ENCODE measurements at places on chromosomes 2 and 18.
A peak's percentile ranks its signal among the peaks of the same experiment; 100 is the strongest.

- DNase-seq: no peak
Observed at GRCh38 chr2:159773426-159773825, 24.6 kb downstream of the CD302 start.

DNA sequence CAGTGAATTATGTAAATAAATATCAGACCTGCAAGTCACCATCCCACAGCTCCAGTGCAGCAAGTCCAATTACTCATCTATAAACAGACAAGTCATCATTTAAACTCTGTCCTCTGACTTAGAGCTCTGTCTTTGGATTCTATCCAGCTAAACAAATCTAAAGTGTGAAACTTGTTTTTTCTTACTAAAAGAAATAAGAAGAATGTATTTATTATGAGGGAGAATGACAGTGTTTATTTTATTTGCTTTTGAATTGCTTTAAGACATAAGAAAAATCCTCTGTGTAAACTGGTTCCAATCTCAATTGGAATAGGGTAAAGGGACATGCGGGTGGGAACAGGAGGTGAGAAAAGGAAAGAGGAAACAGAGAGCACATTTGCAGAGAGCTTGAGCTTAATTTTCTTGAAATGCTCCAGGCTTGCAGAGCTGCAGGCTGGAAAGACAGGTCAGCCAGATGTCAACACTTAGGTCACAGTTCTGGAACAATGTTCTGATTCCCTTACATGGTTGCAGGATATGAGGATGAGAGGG is 355.8 kb downstream of the MEIS1 start:
- no peak for DNase-seq

- no peak for DNase-seq
Observed at GRCh38 chr18:79642626-79643025, 37.0 kb upstream of the CTDP1 start.

DNA sequence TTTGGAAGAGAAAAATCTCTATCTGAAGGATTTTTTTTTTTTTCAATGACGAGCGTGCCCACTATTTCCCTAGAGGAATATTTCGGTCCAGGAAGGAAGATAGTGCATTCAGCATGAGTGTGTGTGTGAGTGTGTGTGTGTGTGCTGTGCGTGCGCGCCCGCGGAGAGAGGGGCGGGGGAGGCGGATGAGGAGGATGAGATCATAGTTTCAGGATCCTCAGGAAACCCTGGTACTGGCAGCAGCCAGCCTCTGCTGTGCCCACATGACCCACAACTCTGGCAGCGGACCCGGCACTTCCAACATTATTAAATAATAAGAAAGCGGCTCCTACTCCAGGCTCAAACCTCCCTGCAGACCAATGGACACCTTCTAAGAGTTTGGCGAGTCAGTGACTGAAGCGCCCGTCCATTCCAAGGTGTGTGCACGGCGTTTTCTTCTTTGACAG is 217.0 kb upstream of the DTNA start:
- peak; percentile 34 for DNase-seq

GRCh38 chr18:58604311-58604710 is 24.6 kb downstream of the ALPK2 start:
- DNase-seq: no peak

- DNase-seq: no peak
Observed at GRCh38 chr2:190205657-190206056, 114.0 kb downstream of the HIBCH start.

DNA sequence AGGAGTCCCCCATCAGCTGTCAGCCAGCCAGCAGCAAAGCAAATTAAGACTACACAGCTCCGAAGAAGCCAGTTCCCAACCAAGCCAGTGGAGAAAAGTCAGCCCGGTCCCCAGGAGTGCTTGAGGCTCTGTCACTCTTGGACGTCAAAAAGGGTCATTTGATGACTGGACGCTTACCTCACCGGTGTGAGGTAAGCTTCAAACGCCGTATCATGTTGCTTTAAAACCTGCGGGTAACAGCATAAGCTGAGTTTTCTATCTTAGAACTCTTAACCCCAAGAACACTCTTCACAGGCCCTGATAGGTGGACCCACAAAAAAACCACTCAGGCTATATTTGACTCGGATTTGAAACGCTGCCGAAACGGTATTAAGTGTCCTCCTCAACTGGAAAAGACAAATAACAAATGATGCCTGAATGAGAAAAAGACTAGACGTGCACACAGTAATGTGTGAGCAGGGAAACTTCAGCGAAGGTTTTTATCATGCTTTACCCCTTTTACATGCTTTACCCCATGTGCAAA is 682 bp upstream of the LNPK start:
- DNase-seq: peak; percentile 23

- DNase-seq: no peak
Observed at GRCh38 chr2:146850746-146851145, 994.1 kb upstream of the ACVR2A start.

- no peak for DNase-seq
Observed at GRCh38 chr2:85151026-85151425, 17.8 kb downstream of the TCF7L1 start.

- DNase-seq: no peak
Observed at GRCh38 chr18:47260924-47261701, 9.7 kb upstream of the SKOR2 start.

DNA sequence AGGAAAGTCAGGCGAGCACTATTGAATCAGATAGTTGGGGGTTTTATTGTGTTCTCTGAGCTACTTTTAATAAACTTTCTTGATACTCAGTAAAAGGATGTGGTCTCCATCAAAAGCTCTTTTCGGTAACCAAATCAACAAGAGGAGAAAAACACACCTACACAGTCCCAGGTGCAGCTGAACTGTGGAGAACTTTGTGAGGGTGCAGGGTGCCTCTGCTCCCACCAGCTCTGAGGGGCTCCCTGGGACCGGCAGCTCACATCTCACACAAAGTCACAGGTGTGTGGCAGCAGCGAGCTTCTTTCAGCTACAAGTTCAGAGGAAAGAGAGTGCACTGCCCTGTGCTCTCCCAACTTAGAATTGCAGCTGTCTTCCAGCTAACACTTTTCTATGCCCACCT is 650.4 kb downstream of the RNF144A start:
- DNase-seq: no peak

GRCh38 chr2:62824388-62824787 is 118.9 kb downstream of the EHBP1 start:
- no peak for DNase-seq

DNA sequence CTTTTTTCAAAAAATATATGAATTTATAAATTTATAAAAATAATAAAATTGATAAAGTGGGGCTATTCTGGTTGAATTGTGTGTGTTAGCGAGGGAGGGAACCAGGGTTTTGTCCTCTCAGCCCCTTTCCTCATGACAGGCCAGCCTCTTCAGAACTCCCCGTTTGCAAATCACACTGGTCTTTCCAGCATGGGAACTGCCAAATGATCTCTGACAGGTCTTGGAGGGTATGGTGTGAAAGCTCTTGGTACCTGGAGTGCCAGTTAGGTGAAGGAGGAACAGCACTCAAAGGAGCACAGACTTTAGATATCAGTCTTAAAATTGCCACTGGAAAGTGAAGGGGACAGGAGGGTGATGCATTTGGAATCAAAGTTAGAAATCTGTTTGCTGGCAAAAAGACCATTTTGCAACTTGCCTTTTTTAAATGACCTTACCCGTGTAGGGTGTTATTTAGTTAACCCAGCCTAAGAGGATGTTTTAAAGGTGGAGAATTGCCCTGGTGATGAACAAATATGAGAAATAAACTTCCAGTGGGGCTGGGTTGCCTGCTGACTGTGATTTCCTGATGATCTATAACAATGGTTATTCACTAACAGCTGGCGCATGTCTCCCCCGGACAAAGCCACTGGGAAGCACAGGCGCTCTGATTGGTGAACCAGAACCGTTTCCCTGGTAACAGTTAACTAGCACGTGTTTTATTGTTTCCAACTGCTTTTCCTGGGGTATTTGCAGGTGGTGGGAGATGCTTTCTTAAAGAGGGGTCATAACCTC is 85.3 kb upstream of the EFEMP1 start:
- DNase-seq: no peak

DNA sequence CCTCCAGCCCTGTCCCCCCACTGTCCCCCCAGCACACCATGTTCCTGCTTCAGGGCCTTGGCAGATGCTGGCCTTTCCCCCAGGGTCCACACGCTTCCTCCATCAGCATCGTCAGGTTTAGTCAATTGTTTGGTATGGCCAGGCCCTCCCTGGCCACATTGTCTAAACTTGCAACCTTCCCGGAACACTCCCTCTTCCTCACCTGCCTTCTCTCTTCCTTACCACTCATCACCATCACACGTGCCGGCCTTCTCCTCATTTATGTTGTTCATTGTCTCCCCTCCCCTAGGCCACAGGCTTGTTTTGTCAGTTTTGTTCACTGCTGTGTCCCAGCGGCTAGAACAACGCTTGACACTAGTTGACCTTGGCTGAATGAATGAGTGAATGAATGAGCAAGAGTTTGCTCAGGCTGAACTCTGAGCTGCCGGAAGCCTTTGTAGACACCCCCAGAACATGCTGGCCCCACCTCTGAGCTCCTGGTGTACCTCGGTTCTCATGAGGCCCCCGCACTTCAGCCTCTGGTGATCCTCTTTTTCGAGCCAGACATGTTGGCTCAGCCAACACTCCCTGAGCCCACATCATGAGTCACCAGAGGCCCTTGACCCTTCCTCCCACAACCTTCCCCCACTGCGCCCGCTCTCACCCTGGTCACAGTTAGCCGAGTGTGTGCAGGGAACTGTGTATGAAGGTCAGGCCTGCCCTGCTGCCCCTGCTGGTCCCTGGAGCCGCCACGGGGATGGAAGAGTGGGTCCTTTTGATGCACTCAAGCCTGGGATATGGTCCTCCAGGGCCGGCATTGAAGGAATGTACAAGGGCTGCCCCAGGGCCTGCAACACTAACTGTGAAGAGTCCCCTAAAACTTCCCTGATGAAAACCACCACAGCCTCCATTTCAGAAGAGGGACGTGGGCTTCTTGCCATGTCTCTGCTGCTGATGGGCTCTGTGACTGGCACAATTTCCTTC is 57.5 kb downstream of the HS1BP3 start:
- no peak for DNase-seq

- DNase-seq: no peak
Observed at GRCh38 chr2:173146590-173146989, 70.9 kb downstream of the MAP3K20 start.

GRCh38 chr2:121796239-121796638 is 40.8 kb downstream of the TSN start:
- no peak for DNase-seq

GRCh38 chr2:16745466-16745865 is 79.8 kb upstream of the CYRIA start:
- no peak for DNase-seq

- DNase-seq: no peak
Observed at GRCh38 chr18:7657937-7658336, 90.8 kb downstream of the PTPRM start.

Data from GM13977 (cell line).